Cardiac septum (tissue), 1 donor: ENCODE measurements at places on chromosomes 3 and 15. TPM values are rescaled to one million over a fixed set of nuclear protein-coding genes. Genes with fewer than 3 reads are reported as not detected.

The GOLGA6B gene
- not detected for total RNA-seq

The P2RY14 gene
- total RNA-seq: 1.6 TPM

The SLC22A13 gene
- 0.22 TPM for total RNA-seq

The GUCA1C gene
- total RNA-seq: 0.81 TPM

The LRRK1 gene
- total RNA-seq: 3.5 TPM

The ATOSA gene
- 31.5 TPM for total RNA-seq

The IP6K1 gene
- 19.7 TPM for total RNA-seq

GRCh38 chr3:146425341-146425740 lies 44.0 kb downstream of the PLSCR2 start:
- DNase-seq: no peak

- DNase-seq: no peak
Observed at GRCh38 chr15:73142802-73143762, 90.8 kb downstream of the NEO1 start.

DNA sequence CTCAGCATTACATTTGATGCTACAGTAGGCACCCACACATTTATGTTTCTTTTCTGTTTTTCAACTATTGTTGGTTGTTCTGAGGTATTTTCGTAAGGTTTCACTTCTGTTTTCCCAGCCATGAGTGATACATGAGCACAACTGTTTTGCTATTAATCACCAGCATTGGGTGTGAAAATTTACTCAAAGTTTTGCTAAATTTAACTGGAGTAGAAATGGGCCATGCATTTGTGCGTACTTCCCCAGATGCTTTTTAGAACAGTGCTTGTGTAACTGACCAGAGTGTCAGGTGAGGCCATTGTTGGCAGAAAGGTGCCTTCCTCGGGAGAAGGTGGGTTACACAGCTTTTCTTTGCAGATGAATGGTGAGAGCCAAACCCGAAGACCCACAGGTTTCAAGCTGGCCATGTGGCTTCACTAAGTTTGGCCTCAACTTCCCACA lies 70.4 kb downstream of the ST6GAL1 start:
- no peak for DNase-seq

- no peak for DNase-seq
Observed at GRCh38 chr15:69974321-69974720, 123.4 kb downstream of the TLE3 start.

DNA sequence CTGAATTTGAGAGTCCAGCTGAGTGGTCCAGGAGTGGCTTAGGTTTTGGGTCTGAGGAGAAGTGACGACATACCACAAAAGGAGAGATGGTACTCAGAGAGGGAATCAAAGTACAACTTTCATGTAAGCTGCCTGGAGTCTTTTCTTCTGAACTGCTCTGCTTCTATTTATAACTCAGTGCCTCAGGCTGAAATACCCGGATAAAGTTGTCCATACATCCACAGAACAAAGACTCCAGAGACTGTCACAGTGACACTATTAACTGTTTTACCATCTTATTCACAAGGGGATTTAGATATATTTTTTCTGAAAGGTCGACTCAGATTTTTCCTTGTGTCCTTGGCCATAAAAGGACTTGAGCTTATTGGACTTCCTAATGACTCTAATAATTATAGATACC lies 264.3 kb upstream of the DNAJC19 start:
- DNase-seq: no peak

DNA sequence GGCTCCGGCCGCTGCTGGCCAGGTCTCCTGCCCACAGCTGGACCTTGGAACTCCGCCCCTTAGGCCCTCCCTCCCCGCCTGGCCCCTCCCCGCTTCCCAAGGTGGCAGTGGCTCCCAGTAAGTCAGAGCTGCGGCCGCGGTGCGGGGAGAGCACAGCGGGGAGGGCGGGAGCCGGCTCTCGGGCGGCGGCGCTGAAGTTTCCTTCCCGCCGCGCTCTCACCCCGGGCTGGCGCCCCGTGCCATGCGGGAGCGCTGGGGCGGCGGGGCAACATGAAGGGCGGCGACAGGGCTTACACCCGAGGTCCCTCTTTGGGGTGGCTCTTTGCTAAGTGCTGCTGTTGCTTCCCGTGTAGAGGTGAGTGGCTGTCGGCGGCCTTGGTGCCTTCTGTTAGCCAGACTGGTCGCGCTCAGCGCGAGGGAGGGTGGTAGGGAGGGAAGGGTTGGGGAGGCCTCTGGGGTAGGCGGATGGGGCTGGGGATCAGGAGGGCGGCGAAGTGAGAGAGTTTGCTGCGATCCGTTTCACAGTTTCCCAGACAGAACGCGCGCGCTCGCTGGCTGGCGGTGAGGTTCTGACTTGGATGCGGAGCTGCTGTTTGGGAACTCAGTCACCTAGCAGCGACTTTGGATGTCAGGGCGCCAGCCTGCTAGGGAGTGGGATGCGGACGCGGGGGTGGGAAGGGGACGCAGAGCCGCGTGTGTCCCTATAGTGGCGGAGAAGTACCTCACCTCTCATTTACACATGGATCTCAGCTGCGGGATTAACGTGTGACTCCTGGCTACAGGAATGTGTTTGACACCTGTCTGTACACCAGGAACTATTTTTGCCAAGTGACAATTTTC lies 145.5 kb upstream of the UMPS start:
- peak; percentile 90 for DNase-seq

- no peak for DNase-seq
Observed at GRCh38 chr3:191768421-191768820, 307.5 kb downstream of the PYDC2 start.

GRCh38 chr3:148178503-148178902 lies 519.2 kb upstream of the AGTR1 start:
- DNase-seq: no peak

DNA sequence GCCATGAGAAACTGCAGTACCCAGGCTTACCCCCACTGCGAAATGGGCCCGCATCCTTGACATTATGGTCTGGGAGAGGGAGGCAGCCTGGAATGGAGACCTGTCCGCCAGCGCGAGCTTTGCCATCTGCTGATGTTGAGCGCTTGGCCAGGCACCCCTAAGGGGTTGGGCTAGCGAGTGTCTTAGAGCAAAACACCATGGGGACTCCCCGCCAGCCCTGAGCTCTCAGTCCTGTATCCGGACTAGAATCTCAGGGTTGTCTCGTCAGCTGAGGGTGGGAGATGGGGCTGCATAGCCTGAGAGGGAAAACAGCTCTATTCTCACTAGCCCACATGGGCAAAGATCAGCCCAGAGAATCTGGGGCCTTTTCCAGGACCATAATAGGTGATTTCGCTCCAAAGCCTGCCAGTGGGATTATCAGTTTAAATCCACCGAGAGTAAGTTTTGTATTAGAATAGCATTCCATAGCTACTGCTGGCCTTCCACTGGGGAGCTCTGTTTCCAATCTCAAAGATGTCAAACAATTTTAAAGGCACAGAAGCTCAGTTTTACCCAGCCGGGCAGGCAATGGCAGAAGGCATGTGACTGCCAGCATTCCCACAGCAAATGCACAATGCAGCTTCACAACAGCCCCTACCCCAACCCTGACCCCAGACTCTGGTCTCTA lies 167.5 kb upstream of the TPM1 start:
- no peak for DNase-seq

DNA sequence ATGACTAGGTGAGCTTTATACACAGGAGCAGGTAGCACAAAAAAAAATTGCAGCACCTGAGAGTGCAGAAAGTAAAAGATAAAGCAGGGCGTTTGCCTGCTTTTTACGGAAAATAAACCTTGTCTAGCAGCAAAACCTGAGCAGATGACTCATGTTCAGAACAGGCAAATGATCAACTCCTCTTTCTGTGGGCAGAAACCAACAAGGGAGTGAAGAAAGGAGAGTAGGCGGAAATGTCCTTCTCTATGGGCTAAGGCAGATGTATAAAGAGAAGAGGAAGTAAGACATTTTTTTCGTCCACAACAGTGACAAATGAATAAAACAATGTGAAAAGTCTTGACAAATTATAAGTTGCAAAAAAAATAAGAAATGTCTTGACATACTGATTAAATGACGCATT lies 24.5 kb upstream of the GMNC start:
- no peak for DNase-seq

DNA sequence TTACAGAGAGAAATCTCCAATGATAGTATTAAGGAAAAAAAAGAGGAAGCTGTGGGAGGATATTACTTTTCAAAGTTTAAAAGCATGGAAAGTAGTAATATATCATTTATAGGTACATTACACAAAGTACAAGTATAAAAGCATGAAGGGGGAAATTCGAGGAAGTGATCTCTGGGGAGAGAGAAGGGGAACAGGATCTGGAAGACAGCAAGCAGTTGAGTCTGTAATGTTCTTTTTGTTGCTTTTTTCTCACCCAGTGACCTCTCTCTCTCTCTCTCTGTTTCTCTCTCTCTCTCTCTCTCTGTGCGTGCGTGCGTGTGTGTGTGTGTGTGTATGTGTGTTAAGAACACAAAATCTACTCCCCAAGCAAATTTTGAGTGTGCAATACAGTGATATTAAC lies 10.2 kb downstream of the C3orf20 start:
- DNase-seq: no peak

- DNase-seq: peak; percentile 76
Observed at GRCh38 chr15:52651868-52652267, 27.3 kb downstream of the ATOSA start.

GRCh38 chr3:196677353-196677752 lies 34.7 kb downstream of the CEP19 start:
- DNase-seq: no peak

DNA sequence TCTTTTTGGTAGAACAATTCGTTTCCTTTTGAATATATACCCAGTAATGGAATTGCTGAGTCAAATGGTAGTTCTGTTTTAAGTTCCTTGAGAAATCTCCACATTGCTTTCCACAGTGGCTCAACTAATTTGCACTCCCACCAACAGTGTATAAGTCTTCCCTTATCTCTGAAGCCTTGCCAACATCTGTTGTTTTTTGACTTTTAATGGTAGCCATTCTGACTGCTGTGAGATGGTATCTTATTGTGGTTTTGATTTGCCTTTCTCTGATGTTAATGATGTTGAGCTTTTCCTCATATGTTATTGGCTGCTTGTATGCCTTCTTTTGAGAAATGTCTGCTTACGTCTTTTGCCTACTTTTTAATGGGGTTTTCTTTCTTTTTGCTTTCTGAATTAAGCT lies 270.6 kb upstream of the MEIS2 start:
- no peak for DNase-seq
